Central memory CD8-positive, alpha-beta T cell (primary cell): ENCODE measurements at places on chromosomes 6 and 20.
A peak's percentile ranks its signal among the peaks of the same experiment; 100 is the strongest.

- DNase-seq, result peak; percentile 85
Measured at GRCh38 chr20:57381596-57382503, 9.3 kb upstream of the RBM38 start.

DNA sequence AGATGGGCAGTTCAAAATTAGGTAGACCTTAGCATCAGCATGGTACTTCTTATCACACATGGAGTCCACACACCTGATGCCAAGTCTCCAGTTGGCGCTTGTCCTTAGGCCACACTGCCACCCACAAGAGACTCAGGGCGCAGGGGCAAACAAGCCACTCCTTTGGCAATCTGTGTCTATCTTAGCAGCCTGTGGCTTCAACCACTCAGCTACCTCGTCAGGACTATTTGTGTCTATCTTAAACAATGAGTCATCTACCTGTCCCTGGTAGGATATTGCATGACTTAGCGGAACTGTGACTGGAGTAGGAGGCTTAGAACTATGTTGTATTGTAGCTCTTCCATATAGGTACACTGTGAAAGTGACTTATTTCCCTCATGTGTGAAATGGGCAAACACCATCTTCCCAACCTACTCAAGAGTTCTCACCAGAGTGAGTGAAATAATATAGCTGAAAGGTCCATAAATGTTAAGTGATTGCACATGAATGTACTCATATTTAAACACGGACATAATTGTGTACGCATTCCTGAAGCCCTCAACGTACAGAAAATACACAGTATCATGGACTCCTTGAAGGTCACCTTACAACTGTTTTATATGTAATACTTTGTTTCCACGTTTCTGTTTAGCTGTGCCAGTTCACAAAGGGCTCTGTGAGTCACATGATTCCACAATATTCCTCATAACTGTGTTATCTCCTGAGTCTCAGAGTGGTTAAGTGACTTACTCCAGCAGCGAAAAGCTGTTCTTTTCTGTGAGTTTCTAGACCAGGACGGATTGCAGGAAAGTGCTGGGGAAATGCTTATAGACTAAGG lies 1.6 kb downstream of the TRIM27 start:
- DNase-seq, result no peak

GRCh38 chr20:60354024-60354580 lies 395.9 kb downstream of the CDH26 start:
- DNase-seq, result no peak

DNA sequence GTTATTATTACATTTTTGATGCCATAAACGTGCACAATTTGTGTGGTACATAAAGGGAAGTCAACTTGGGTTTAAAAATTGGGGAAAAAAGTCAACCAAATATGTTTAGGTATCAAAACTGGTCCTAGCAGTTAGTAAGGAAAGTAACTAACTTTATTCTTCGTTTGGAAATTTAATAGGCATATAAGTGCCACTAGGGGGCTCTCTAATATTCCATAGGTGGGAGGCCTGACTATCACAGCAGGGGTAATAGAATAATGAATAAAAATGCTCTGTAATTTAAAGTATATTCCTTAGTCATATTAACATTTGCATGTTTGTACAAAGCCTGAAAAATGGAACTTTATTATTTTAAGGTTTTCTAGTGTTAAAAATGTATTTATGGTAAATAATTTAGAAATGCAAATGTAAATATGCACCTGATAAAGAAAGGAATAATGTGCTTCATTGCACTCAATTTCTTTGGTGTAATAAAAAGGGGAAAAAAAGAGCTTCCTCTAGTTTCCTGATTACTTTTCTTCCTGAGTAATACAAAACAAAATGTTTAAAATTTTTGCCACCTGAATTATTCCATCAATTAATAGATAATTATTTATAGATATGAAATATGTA lies 125.7 kb upstream of the HDAC2 start:
- DNase-seq, result no peak

GRCh38 chr20:46240065-46240464 lies 68.2 kb downstream of the CDH22 start:
- no peak for DNase-seq

DNA sequence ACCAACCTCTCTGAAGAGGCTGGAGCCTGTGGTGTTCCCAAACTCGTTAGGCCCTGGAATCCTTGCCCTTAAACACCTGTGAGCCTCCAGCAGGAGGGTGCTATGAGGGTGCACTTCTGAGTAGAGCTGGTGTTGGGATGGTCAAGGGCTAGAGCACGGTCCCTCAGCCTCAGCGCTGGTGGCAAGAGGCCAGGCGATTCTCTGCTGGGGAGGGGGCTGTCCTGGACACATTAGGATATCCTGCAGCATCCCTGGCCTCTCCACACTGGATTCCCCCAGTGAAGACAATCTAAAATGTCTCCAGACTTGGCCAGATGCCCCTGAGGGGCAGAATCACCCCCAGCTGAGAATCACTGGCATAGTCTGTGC lies 157.8 kb downstream of the SYCP2 start:
- no peak for DNase-seq

DNA sequence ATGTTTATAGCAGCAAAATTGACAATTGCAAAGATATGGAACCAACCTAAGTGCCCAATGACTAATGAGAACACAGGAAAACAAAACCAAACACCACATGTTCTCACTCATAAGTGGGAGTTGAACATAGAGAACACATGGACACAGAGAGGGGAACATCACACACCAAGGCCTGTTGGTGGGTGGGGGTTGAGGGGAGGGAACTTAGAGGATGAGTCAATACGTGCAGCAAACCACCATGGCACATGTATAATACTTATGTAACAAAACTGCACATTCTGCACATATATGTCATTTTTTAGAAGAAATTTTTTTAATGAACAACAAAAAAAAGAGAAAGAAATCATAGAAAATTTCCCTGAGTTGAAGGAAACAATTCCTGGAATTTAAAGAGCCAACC lies 3.9 kb downstream of the EPM2A start:
- no peak for DNase-seq

- no peak for DNase-seq
Measured at GRCh38 chr6:150767161-150767560, 98.3 kb upstream of the MTHFD1L start.
